Left lung (tissue), 14 donors: ENCODE measurements at places on chromosomes 13 and 19.

GRCh38 chr19:42291435-42291810 is 10.5 kb upstream of the PRR19 start:
- no peak overlapping the region for H3K4me3 ChIP-seq
- H3K27ac ChIP-seq, result no peak overlapping the region
- peaks cover 4% of the 10 kb centered on the region for H3K4me1 ChIP-seq
- no peak for DNase-seq
- no peaks in the 10 kb centered on the region for H3K27me3 ChIP-seq

DNA sequence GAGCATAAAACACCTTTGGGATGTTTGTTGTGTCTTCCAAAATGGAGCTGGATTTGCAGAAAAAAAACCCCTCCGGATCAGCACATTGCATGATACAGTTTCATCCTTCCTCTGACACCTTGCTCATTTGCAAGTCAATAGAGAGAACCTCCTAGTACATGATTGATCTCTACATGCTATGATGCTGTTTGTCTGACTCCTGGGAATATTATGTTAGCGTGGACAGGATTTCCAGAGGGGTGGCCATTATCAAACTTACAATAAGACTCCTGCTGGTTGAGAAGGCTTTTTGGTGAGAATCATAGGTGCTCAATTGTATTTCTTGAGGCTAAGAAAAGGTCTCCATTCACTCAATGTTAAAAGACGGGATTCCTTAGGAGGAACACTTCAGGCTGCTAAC is 75.9 kb upstream of the SCEL start:
- H3K27ac ChIP-seq, result peak overlapping the region; percentile 43
- peaks cover 21% of the 10 kb centered on the region for H3K4me1 ChIP-seq
- H3K36me3 ChIP-seq, result no peaks in the 10 kb centered on the region
- H3K27me3 ChIP-seq, result no peaks in the 10 kb centered on the region
- H3K4me3 ChIP-seq, result no peak overlapping the region

GRCh38 chr19:51150627-51151026 is 8.5 kb downstream of the SIGLEC7 start:
- no peak overlapping the region for H3K4me3 ChIP-seq
- peaks cover 23% of the 10 kb centered on the region for H3K4me1 ChIP-seq
- no peaks in the 10 kb centered on the region for H3K36me3 ChIP-seq
- no peaks in the 10 kb centered on the region for H3K27me3 ChIP-seq

GRCh38 chr13:31377946-31378345 is 178.2 kb downstream of the B3GLCT start:
- DNase-seq, result no peak
- no peaks in the 10 kb centered on the region for H3K27me3 ChIP-seq
- H3K4me3 ChIP-seq, result no peak overlapping the region
- H3K36me3 ChIP-seq, result no peaks in the 10 kb centered on the region

GRCh38 chr19:45164577-45165335 is 4.0 kb upstream of the NKPD1 start:
- peak; percentile 85 for DNase-seq
- H3K4me1 ChIP-seq, result no peaks in the 10 kb centered on the region
- no peak overlapping the region for H3K4me3 ChIP-seq
- H3K27ac ChIP-seq, result no peak overlapping the region
- H3K27me3 ChIP-seq, result no peaks in the 10 kb centered on the region
- no peaks in the 10 kb centered on the region for H3K36me3 ChIP-seq

GRCh38 chr13:46598820-46599180 is 45.8 kb downstream of the LRCH1 start:
- H3K27me3 ChIP-seq, result no peaks in the 10 kb centered on the region
- H3K4me1 ChIP-seq, result no peaks in the 10 kb centered on the region
- no peak overlapping the region for H3K4me3 ChIP-seq
- DNase-seq, result no peak

- no peak overlapping the region for H3K27ac ChIP-seq
- no peaks in the 10 kb centered on the region for H3K27me3 ChIP-seq
- DNase-seq, result no peak
- no peak overlapping the region for H3K4me3 ChIP-seq
- no peaks in the 10 kb centered on the region for H3K36me3 ChIP-seq
- no peaks in the 10 kb centered on the region for H3K4me1 ChIP-seq
These were observed 37.8 kb downstream of the ZNF582 start for GRCh38 chr19:56355517-56355916.

DNA sequence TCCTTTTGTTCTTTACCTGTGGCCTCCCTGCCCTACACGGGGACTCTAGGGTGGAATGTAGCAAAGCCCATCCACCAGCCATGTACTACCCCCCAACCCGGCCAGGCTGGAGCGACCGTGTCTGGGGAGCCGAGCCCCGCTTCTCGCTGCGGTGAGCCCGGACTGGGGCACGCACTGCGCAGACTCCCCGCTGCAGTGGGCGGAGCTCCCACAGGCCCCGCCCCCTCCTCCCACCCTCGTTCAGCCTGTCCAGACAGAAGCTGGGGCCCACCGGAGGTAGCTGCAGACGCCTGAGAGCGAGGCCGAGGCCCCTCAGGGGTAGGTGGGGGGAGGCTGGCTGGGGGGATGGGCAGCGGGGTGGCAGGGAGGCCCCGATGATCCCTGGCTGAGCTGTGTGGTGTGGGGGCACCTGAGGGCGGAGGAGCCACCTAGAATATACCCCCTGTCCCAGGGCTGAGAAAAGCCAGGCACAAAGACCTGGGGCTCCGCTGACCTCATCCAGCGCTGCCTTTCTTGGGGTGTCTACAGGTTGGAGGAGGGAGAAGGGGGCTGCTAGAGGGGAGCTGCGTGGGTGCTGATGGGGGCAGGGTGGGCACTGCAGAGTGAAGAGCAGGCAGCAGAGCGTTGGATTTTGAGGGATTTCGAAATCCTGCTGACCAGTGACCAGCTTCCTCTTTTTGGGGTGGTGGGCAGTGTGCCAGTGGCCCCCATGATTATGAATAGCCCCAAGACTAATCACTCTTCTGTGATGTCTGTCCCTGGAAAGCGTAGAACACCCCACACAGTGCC is 17.3 kb downstream of the PLD3 start:
- peak overlapping the region; percentile 19 for H3K27ac ChIP-seq
- peaks cover 43% of the 10 kb centered on the region for H3K36me3 ChIP-seq
- H3K4me3 ChIP-seq, result peak overlapping the region; percentile 37
- no peaks in the 10 kb centered on the region for H3K27me3 ChIP-seq

DNA sequence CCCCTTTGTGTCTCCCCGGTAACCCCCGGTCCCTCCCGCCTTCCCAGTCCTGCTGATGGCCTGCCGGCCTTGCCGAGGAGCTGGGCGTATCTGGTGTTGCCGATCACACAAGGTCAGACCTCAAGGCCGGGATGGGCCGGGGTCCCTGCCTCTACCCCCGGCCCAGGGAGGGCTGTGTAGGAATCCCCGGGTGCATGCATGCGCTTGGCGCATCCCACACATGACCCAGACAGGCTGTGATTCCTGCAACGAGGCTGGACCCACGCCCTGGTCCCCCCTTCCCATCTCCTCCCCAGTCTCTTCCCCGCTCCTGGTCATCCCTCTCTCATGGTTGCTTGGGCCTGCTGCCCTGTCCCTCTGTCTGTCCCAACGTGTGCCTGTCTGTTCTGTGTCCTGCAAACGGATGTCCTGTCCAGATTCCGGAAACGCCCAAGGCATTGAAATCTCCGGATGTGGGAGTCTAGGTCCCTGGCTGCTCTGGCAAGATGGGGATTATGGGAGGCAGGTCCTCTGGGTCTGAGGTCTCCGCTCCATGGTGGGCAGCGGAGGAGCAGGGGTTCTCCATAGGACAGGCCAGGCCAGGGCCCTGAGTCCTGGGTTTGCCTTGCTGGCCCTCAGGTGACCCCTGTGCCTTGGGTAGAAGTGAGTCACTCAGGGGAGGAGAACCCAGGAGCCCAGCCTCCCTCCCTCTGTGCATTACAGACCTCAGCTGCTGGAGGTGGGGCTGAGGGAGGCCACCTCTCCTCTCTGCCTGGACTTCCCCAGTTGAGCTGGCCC is 1.6 kb downstream of the PKN1 start:
- peak overlapping the region; percentile 85 for H3K27ac ChIP-seq
- peaks cover 6% of the 10 kb centered on the region for H3K36me3 ChIP-seq
- H3K4me1 ChIP-seq, result peaks cover 77% of the 10 kb centered on the region
- DNase-seq, result no peak

DNA sequence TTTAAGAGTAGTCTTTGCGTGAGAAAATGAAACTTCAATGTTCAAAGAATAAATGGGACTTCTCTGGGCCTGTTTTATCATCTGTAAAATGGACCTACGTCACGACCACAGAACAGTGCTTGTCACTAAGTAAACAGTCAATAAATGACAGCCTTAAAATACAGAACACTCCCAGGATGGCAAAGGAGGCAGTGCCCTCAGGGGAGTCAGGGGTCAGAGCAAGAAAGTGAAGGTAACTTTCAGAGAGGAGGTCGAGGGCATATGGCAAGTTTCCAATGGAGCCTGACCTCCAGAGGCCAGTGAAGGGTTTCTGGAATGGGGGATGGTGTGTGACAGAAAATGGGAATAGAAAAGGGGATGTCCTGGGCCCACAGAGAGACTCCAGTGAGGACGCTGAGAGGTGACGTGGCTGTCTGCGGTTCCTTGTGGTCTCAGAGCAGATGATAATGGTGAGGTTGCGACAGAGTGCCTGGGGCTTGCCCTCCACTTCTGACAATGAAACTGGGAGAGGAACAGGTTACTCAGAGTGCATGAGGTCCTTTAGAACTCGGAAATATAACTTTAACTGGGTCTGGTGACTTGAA is 91.8 kb downstream of the UBL3 start:
- H3K36me3 ChIP-seq, result no peaks in the 10 kb centered on the region
- no peaks in the 10 kb centered on the region for H3K27me3 ChIP-seq
- H3K4me3 ChIP-seq, result no peak overlapping the region
- H3K4me1 ChIP-seq, result peaks cover 11% of the 10 kb centered on the region
- H3K27ac ChIP-seq, result peak overlapping the region; percentile 23
- DNase-seq, result no peak

DNA sequence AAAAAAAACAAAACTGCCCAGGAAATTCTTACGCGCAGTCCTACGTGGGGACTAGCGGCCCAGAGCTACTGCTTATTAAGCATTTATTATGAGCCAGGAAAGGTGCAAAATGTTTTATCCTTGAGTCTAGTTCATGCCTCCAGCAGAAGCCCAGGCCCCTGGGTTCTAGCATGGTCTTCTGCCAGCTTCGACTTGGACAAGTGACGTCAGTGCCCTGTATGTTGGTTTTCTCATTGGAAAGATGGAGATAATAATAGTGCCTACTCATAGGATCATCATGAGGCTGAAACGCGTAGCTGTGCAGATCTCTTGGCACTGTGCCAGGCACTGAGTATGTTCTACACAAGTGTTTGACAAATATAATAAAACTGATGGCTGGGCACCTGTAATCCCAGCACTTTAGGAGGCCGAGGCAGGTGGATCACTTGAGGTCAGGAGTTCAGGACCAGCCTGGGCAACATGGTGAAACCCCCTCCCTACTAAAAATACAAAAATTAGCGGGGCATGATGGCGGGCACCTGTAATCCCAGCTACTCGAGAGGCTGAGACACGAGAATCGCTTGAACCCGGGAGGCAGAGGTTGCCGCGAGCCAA is 12.4 kb upstream of the SULT2B1 start:
- no peaks in the 10 kb centered on the region for H3K36me3 ChIP-seq
- DNase-seq, result peak; percentile 43
- no peak overlapping the region for H3K4me3 ChIP-seq
- peaks cover 5% of the 10 kb centered on the region for H3K4me1 ChIP-seq

DNA sequence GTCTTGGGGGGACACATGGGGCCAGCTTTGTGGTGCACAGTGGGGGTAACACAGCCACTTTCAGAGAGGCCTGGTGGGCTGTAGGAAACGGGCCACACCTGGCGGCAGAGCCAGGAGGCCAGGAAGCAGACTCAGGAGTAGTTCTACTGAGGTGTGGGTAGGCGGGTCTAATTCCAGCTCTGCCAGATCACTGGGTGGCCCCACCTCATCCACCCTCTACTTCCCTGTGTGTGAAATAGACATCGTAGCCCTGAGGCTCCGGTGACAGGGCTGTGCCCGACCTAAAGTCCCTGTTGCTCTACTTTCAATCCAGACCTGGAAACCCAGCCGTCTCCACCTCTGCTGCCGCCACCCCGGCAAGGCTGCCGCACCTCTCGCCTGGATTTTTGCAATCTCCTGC is 4.0 kb downstream of the NKPD1 start:
- H3K27me3 ChIP-seq, result peaks cover 22% of the 10 kb centered on the region
- no peak overlapping the region for H3K27ac ChIP-seq
- H3K36me3 ChIP-seq, result no peaks in the 10 kb centered on the region

DNA sequence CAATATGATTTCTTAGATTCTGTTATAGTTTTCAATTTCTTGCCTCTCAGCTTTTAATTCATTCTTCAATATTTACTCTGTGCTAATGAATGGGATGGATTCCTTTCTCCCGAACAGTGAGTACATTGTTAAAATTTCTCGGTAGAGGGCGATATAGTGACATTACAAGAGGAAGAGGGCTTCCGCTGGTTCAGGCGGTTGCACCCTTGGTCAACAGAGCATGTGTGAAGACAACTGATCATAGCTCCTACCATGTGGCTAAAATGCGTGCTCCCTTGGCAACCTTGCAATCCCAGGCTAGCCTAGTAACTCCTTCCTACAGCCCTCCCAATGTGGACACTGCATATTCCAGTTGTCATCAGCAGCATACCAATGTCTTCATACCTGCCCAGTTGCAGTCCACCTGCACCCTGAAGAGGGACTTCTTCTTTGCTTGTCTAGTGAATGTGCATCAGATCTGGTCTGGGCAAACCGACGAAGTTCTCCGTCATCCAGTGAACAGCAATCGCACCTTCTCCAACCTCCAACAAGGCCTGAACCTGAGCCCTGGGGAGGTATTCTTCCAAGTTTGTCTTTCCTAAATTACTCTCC is 653.0 kb upstream of the GPC6 start:
- no peaks in the 10 kb centered on the region for H3K4me1 ChIP-seq
- no peaks in the 10 kb centered on the region for H3K36me3 ChIP-seq
- no peak overlapping the region for H3K4me3 ChIP-seq
- no peak overlapping the region for H3K27ac ChIP-seq
- H3K27me3 ChIP-seq, result no peaks in the 10 kb centered on the region
- no peak for DNase-seq

DNA sequence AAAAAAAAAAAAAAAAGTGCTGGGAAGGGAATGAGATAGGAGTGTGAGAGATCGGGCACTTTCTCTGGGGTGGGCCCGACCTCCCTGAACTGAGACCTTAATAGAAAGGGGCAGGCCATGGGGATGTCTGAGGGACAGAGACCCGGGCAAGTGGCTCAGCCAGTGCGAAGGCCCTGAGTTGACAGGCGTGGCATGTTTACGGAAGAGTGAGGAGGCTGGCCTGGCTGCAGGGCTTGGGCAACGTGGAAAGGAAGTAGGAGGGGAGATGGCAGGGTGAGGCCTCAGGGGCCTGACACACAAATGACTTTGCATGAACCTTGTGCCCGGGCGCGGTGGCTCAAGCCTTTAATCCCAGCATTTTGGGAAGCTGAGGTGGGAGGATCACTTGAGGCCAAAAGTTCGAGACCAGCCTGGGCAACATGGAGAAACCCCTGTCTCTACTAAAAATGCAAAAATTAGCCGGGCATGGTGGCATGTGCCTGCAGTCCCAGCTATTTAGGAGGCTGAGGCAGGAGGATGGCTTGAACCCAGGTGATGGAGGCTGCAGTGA is 13.9 kb downstream of the FCHO1 start:
- H3K27me3 ChIP-seq, result no peaks in the 10 kb centered on the region
- H3K4me1 ChIP-seq, result peaks cover 23% of the 10 kb centered on the region
- DNase-seq, result peak; percentile 87
- H3K4me3 ChIP-seq, result no peak overlapping the region
- no peak overlapping the region for H3K27ac ChIP-seq
